ENCODE measurements at places on chromosomes 2 and 18. TPM values are rescaled to one million over a fixed set of nuclear protein-coding genes. Genes with fewer than 3 reads are reported as not detected.

The STON1 gene
- 2.7 TPM for total RNA-seq

The HNMT gene
- total RNA-seq, result 0.57 TPM

The PID1 gene
- total RNA-seq, result 0.17 TPM

The EGR4 gene
- not detected for total RNA-seq

The CDCA7 gene
- 81.5 TPM for total RNA-seq

The ERBB4 gene
- total RNA-seq, result not detected

The NYAP2 gene
- total RNA-seq, result not detected

DNA sequence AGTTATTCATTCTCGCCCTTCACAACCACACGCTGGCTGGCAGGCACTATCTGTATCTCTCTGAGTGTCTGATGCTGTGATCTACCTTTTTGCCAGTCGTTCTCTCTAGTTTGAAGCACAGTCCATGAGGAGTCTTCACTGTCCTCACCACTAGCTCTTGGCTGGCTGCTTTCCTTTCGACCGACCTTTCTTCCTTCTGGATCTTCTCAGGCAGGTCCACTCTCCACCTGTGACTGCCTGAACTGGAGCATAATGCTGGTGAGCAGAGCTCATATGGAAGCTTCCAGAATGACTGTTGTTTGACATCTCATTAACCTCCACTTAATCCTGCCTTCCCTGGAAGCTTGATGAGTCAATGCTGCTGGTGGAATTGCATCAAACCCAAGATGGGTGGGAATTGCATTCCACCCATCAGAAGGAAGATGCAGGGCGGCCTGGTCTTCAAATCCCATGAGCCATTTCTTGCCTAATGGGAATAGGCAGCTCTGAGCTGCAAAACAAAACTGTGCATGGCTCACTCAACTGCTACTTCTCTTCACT lies 283.5 kb upstream of the HDAC4 start:
- DNase-seq, result no peak

DNA sequence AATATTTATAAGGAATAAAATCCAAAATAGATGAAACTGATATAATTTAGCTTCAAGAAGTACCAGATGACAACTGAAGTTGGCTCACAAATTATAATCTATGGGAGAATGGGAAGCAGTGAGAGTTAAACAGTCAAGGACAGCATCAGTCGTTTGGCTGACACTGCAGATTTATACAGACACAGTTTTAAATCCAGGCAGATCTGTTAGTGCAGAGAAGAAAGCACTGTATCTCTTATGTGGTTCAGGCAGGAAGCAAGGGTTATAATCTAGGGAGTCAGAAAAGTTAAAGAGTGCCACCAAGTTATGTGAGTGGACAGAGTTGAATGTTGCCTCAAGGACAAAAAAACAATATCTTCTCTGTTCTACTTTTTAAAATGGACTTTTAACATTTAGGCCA lies 880.2 kb downstream of the TSN start:
- no peak for DNase-seq

DNA sequence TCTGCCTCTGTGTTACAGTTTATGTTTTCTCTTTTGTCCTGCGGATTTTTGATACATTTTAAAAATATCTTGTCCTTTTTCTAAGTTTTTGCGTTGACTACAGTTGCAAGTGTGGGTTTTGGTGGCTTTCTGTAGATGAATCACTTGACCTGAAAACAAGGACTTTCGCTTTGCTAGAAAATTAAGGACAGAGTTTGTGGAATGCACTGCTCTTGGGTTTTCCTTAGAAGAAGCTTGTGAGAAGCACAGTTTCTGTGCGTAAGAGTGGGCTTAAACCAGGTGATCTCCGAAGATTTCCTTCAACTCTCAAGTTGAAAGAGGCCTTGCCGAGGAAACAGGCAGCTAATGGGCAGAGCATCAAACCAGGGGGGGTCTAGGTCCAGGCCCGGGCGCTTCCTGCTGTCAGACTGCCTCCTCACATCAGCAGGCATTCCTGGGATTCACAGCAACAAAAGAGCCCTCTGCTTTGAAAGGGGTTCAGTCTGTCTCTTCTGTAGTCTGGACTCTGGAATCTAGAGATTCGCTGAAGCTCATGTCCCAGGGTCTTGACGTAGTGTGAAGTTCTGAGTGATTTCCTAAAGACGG lies 17.3 kb downstream of the NCK2 start:
- DNase-seq, result no peak

- DNase-seq, result no peak
These were observed 125.9 kb downstream of the ACOXL start for GRCh38 chr2:110858135-110858725.

GRCh38 chr18:30915336-30915988 lies 127.1 kb downstream of the DSC3 start:
- no peak for DNase-seq

GRCh38 chr2:3728104-3729054 lies 25.0 kb downstream of the DCDC2C start:
- DNase-seq, result no peak

- no peak for DNase-seq
These were observed 2.1 kb downstream of the KLF7 start for GRCh38 chr2:207163756-207164005.

- DNase-seq, result no peak
These were observed 75.9 kb upstream of the FOSL2 start for GRCh38 chr2:28316546-28317335.

GRCh38 chr2:121074293-121074932 lies 210.6 kb downstream of the TFCP2L1 start:
- DNase-seq, result no peak
